ENCODE measurements at places on chromosomes 13 and 19.

- DNase-seq = no peak
These were observed 205.5 kb downstream of the DCLK1 start for GRCh38 chr13:35925669-35926068.

- DNase-seq = no peak
These were observed 3.1 kb upstream of the GJB2 start for GRCh38 chr13:20195801-20196200.

DNA sequence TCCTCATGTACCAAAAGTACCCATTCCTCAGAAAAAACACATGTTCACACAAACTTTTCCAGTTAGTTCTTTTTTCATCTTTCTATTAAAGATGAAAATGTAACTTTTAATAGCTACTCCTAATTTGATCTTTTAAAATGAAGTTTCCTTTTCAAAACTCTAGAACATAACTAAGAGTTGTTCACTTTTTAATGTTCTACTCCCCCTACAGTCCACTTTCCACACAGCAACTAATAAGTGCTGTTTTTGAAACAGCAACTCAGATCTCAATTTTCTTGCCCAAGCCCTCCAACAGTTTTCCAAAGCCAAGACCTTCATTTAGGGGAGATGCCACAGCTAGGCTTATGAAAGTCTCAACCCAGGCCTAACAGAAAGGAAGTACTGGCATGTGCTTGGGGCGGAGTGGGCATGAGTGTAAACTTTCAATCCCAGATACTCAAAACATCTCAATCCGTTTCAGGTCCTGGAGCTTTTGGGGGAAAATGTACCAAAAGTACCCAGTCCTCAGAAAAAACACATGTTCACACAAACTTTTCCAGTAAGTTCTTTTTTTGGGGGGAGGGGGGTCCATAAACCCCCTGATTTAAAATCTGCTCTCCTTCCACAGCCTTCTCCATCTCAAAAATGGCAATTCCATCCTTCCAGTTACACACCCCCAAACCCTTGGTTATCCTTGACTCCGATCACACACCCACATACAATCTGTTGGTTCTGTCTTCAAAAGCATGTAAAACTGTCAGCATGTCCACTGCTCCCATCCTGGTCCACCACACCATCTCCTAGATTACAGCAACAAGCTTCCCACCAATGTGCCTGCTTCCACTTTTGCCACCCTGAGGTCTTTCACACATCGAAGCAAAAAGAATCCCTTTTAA lies 2.0 kb downstream of the FBL start:
- peak; percentile 97 for DNase-seq

DNA sequence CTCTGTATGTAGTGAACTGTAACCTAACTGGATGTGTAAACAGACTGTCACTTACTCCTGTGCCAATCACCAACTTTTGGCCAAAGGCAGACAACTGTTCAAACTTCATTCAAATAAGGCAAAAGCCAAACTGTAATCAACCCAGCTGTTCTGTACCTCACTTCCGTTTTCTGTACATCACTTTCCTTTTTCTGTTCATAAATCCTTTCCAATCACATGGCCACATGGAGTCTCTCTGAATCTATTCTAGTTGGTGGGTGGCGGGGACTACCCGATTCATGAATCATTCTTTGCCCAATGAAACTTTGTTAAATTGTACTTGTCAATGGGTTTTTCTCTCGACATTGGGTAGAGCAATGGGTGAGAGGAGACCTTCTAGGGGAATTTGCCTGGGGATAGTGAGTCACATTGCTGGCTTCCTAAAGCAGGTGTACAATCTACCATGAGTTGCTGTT lies 178.3 kb upstream of the RFC3 start:
- DNase-seq = no peak

- DNase-seq = no peak
These were observed 16.3 kb downstream of the ZNF91 start for GRCh38 chr19:23378948-23379347.

- no peak for DNase-seq
These were observed 44.8 kb downstream of the USP12 start for GRCh38 chr13:27126859-27127258.

DNA sequence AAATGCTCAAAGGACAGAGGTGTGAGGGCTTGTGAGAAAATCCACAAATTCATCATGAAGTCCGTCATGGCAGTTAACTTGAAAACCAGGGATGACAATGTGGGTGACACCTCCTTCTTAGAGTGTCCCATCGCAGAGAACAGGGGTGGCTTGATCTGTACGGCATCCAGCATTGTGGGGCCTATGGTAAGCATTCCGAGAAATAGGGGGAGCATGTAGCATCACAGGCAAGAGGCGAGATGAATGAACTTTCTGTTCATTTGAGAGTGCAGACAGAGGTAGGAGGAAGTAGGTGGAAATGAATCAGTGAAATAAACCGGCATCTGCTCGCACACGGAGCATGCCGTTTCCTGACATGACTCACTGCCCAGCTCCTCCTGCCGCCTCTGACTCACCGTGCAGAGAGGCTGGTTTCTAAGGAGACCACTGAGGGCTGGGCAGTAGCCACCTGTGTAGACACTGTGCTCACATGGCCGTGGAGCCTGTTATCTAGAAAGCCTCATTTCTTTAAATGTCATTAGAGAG lies 339.0 kb downstream of the RFC3 start:
- peak; percentile 82 for DNase-seq

GRCh38 chr13:23828086-23828485 lies 61.1 kb downstream of the MIPEP start:
- no peak for DNase-seq

DNA sequence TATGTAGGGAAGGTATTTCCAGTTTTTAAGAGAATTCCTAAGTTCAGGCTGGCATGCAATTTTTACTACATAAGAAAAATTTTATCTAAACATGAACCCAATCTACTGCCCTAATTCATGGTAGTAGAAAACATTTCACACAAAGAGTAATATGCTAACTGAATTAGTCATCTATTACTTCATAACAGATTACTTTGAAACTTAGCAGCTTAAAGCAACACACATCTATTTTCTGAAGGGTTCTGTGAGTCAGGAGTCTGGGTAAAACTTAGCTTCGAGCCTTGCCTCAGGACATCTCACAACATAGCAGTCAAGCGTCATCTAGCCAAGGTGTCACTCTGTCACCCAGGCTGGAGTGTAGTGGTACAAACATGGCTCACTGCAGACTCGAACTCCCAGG lies 537.5 kb downstream of the DCT start:
- no peak for DNase-seq

GRCh38 chr13:59755632-59756290 lies 408.0 kb downstream of the DIAPH3 start:
- DNase-seq = no peak

DNA sequence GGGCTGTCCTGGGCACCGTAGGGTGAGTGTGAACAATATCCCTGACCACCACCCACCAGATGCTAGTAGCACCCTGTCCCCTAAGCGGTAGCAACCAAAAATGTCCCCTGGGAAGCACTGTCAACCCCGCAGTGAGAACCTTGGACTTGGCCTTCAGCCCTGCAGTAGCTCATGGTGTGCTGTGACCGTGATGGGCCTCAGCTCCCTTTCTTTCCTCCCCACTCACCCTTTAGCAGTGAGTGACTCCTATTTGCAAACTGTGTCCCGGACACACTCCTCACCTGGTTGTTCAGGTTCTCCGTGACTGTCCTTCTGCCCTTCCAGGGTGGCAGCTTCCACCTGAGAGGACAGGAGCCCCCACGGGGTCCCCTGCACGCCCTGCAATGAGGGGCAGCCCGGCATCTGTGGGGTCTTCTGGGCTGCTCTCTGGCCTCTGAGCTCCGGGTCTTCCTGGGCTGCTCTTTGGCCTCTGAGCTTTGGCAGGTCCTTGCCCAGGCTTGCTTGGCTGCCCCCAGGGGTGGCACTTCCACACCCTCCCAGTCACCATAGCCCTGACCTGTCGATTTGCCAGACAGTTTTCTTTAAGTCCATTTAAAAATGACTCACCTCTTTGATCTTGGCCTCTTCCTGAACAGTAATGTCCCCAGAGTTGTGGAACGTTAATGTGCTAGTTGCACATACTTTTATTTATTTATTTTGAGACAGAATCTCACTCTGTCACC lies 3.8 kb downstream of the KDM4B start:
- no peak for DNase-seq

GRCh38 chr13:23822252-23822824 lies 66.9 kb downstream of the MIPEP start:
- no peak for DNase-seq

DNA sequence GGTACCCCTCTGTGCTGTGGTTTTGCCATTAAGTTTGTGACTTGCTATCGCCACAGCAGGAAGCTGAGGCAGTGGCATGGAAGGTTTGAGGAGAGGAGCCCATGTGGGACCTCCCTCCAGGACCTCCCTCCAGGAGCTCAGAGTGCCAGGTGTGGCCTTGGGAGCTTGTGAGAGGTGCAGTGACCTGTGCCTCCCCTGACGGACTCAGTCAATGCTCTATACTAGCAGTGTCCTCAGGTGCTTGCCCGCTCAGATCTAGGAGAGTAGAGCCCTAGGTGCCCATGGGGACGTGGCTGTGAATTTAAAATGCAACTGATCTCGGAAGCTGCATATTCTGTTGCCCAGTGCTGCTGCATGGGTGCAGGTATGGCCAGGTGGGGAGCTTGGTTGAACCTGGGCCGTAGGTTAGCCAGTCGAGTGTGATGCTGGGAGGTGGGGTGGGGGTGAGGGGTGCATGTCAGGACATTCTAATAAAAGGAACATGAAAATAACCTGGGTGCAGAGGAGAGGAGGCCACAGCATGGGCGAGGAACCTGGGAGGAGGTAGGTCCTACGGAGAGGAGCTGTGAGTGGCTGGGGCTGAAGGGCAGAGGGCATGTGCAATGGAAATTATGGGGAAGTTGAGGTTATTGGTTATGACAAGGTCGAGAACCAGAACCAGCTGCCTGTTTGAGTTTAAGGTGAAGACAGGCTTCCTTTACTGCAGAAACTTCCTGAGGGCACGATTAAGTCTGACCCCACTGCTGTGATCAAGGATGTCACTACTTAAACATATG lies 41.6 kb downstream of the TEX29 start:
- no peak for DNase-seq

- DNase-seq = no peak
These were observed 52.1 kb downstream of the SERP2 start for GRCh38 chr13:44425815-44426078.

GRCh38 chr13:53014495-53015443 lies 13.8 kb upstream of the OLFM4 start:
- no peak for DNase-seq

- DNase-seq = no peak
These were observed 156.9 kb downstream of the DLEU7 start for GRCh38 chr13:50686551-50686950.

DNA sequence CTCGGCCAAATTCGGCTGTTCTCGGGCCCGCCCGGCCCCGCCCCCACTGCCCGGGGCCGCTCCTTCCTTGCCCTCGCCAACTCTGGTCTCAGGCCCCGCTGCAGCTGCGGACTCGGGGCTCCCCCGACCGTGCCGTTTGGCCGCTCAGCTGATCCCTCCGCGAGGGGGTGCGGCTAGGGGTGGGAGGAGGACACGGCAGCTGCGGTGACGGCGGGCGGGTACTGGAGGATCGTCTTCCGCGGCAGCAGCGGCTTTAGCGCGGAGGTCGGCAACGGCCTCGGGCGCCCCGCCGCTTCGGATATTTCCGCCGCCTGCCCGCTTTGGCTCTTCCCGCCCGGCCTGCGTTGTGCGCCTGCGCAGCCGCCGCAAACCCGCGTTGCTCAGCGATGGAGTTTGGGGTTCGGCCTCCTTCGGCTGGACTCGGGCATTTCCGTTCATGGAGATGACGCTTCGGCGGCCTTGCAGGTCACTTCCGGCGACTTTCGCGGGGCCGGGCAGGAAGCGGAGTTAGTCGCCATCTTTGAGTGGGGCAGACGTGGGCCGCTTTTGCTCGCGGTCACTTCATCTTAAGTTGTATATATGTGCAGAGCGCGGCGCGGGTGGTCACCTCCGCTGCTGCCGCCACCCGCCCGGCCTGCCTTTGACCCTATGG lies 338 bp upstream of the UBE2M start:
- peak; percentile 96 for DNase-seq

GRCh38 chr13:40999416-40999815 lies 19.7 kb downstream of the ELF1 start:
- DNase-seq = no peak

- no peak for DNase-seq
These were observed 18.2 kb upstream of the AMER2 start for GRCh38 chr13:25190256-25190655.

DNA sequence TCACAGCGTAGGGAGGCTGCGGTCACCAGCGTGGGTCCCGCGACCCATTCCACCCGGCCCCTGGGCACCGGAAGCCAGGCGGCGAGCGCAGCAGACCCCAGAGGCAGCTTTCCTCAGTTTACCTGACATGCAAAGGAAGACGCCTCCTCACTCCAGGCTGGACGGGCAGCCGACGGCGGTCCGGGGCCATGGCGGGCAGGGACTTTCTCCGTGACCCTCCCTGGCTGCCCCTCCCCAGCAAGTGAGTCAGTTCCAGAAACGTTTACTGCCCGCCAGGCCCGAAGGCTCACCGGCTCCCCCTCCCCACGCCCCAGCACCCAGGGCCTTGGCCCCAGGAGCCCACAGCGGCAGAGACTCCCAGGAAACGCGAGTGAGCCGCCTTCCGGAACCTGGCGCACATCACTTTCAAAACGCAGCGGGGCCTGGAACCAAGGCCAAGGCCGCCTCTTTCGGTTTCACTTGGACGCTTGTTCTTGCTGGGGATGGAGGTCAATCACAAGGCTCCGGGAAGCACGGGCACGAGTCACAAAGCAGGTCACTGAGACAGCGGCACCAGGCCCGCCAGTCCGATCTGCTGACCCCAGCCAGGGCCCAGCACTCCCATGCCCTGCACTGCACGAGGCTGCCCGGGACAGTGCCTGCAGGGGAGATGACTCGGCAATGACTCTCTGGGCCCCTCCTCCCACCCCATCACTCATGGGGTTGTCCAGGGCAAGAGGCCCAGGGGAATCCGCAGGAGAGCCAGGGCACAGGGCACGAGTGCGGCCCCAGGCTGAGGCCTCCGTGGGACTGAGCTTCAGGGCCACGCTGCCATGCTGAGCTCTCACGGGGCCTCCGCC lies 5.3 kb downstream of the SBNO2 start:
- DNase-seq = no peak

DNA sequence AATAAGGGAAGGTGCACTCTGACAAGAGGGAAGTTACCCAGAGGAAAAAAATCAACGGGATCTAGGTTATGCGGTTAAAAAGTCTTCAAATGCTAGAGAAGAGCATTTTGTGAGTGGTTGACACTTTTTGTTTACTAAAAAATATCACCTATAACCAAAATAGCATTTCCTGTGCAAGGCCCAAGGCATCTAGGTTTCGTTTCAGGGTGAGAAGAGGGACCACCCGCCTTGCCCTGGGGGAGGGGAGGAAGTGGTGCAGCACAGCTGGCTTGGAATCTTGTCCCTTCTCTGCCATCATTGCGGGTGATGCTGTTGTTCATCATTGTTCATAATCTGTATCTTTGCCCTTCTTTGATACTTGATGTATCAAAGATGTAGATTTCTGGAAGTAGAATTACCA lies 80.6 kb downstream of the NUFIP1 start:
- no peak for DNase-seq

GRCh38 chr19:44817725-44818465 lies 9.0 kb downstream of the BCAM start:
- no peak for DNase-seq

- no peak for DNase-seq
These were observed 597.3 kb downstream of the DCT start for GRCh38 chr13:93882086-93882651.

- DNase-seq = no peak
These were observed 27.6 kb downstream of the ZNF541 start for GRCh38 chr19:47545061-47545948.
